Vagina (tissue), 2 donors: ENCODE measurements at places on chromosomes 16 and 17.
A peak's percentile ranks its signal among the peaks of the same experiment; 100 is the strongest.

DNA sequence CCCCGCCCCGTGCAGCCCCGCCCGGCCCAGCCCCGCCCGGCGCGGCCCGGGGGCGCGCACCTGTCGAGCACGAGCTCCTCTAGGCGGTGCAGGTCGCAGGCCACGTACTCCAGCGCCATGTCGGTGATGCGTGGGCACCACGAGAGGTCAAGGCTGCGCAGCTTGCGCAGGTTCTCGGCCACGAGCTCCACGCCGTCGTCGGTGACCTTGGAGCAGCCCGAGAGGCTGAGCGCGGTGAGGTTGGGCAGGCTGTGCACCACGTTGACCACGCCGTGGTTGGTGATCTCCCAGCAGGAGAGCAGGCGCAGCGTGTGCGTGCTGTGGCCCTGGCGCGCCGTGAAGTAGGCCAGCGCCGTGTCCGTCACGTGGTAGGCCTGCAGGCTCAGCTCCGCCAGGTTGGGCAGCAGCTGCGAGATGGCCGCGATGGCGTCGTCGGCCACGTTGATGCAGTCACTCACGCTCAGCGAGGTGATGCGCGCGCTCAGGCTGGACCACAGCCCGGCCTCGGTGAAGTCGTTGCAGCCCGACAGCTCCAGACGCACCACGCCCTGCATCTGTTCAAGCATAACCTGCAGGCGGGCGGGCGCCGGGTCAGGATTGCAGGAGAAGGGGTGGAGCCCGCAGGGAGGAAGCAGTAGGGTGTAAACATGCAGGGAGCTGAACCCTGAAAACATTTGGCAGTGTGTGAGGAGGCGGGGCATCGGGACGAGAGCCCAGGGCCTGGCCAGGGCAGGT lies 5.3 kb upstream of the WDR24 start:
- H3K4me3 ChIP-seq: peak overlapping the region; percentile 38
- H3K4me1 ChIP-seq: peaks cover 41% of the 10 kb centered on the region
- DNase-seq: no peak
- H3K36me3 ChIP-seq: no peaks in the 10 kb centered on the region
- H3K27ac ChIP-seq: no peak overlapping the region

- no peak overlapping the region for H3K27ac ChIP-seq
- H3K36me3 ChIP-seq: no peaks in the 10 kb centered on the region
- peak overlapping the region; percentile 39 for H3K4me3 ChIP-seq
- no peak for DNase-seq
- H3K4me1 ChIP-seq: peaks cover 64% of the 10 kb centered on the region
These were observed 56.5 kb upstream of the CIBAR2 start for GRCh38 chr16:85168732-85169256.

DNA sequence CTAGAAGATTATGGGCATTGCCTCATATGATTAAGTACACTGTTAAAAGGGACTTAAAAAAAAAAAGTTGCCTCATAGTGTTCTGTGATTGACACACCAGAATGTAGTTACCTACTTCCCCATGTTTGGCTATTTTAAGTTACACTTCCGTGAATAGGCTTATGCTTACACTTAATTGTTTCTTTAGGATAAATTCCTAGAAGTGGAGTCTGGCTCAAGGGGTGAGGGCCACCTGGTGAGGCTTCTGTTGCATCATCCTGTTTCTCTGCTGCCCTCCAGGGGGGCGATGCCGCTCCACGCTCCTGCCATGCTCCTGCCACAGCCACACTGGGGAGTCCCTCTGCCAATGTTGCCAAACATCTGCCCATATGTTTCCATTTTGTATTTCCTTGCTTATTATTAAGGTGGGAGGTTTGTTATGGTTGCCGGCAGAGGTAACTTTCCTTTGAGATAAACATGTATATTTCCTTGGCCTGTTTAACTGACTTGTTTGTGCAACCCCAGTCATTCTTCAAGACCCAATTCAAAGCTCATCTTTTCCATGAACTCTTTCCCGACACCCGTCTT lies 73.1 kb downstream of the KSR1 start:
- no peak for DNase-seq
- H3K27me3 ChIP-seq: no peaks in the 10 kb centered on the region
- H3K36me3 ChIP-seq: no peaks in the 10 kb centered on the region

DNA sequence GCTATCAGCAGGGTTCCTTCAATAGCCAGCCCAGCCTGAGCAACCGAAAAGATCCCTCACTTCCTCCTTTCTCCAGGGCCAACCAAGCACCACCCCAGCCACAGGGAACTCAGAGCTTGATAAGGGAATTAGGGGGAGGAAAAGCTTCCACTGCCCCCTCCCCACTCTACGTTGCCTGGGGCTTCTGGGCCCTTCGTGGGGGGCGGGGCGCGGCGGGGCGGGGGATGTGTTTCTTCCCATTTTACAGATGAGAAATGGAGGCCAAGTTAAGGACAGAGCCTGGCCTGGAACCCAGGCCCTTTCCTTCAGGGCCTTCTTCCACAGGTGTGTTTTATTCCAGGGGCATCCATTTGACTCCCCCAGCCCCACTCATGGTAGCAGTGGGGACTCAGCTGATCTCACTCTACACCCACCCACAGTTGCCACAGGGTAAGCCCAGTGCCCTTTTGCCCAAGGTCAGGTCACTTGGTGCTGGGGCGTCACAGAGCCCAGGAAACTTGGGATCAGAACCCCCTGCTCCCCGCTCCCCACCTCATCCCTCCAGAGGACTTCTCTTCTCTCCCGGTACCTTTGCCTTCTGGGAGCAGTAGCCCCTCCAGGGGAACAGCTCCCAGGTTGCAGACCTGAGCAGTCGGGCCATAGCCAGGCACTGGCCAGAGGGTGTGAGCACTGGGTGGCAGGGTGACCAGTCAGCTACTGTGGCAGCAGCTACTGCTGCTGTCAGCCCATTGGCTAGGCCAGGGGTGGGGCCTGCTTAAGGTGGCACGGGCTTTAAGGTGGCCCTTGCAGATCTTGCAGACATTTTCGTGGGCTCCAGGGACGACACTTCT lies at the start of gene LDHD:
Gene LDHD (minus strand): TSS at position 700 of the 830 bp plus-strand sequence. CDS start 60 bp downstream, at position 640.
- no peaks in the 10 kb centered on the region for H3K36me3 ChIP-seq
- H3K27me3 ChIP-seq: no peaks in the 10 kb centered on the region
- peaks cover 25% of the 10 kb centered on the region for H3K4me1 ChIP-seq
- no peak for DNase-seq
- peak within 1 kb of the TSS; percentile 43 for H3K27ac ChIP-seq
- peak within 1 kb of the TSS; percentile 48 for H3K4me3 ChIP-seq

DNA sequence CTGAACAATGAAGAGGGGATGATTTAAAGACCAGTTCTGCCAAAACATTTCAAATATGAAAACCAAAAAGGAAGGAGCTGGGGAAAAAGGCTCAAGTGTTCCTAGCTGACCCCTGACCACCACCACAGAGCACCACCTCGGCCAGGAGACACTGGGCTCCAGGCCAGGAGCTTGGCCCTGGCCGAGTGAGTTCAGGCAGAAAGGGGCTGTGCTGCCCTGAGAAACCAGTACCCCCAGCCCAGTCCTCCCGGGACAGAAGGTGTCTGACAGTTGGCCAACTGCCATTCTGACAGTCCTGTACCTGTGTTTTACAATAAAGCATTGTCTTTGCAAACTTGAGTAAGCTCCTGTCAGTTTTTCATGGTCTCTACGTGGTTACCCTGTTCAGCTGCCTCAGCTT lies 98.2 kb downstream of the VPS53 start:
- no peaks in the 10 kb centered on the region for H3K36me3 ChIP-seq
- no peaks in the 10 kb centered on the region for H3K27me3 ChIP-seq
- DNase-seq: no peak
- no peak overlapping the region for H3K4me3 ChIP-seq

DNA sequence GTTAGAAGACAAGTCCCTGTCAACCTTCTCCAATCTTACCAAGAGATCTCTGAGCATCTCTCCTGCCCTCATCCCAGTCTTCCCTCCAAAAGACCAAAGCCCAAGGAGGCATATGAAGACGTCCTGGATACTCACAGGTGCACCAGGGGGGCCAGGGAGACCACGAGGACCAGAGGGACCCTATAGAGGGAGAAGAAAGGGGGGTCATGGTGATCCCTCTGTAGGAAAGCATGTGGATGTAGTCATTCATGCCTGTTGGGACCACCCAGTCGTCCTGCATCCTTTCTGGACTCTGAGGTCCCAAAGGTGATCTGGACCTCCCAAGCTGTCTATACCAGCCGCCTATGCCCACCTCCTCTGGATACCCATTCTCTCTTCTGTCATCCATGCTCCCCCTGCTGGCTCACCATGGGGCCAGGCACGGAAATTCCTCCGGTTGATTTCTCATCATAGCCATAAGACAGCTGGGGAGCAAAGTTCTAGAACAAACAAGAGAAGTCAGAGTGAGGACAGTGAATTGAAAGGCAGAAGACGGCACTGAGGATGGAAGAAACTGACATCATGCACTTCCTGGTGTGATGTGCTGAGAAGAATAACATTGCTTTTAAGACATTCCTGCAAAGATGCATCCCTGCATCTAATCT lies 3.3 kb downstream of the COL1A1 start:
- H3K4me1 ChIP-seq: peaks cover 81% of the 10 kb centered on the region
- peaks cover 4% of the 10 kb centered on the region for H3K36me3 ChIP-seq
- no peak for DNase-seq
- H3K27ac ChIP-seq: peak overlapping the region; percentile 97

DNA sequence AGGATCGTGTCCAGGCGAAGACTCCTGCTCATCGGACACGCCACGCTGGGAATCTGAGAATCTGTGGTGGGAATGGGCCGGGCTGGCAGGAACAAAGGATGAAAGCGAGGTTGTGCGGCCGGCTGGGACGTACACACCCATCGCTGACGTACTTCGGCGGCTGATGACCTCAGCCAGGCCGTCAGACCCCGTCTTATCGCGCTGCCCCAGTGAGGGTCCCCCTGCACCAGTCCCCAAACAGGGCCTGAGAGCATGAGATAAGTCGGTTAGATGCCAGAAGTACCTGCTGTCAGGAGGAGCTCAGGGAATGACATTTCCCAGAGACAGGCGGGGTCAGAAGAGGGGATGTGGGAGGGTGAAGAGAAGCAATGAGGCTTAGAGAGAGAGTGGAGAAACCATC lies 16.0 kb upstream of the SP6 start:
- DNase-seq: no peak
- H3K27ac ChIP-seq: no peak overlapping the region
- no peaks in the 10 kb centered on the region for H3K36me3 ChIP-seq
- H3K4me3 ChIP-seq: no peak overlapping the region
- peaks cover 5% of the 10 kb centered on the region for H3K4me1 ChIP-seq

GRCh38 chr17:2259769-2260536 lies 43.6 kb downstream of the SMG6 start:
- no peak for DNase-seq
- no peak overlapping the region for H3K4me3 ChIP-seq
- peaks cover 36% of the 10 kb centered on the region for H3K4me1 ChIP-seq
- no peaks in the 10 kb centered on the region for H3K27me3 ChIP-seq
- H3K36me3 ChIP-seq: no peaks in the 10 kb centered on the region

DNA sequence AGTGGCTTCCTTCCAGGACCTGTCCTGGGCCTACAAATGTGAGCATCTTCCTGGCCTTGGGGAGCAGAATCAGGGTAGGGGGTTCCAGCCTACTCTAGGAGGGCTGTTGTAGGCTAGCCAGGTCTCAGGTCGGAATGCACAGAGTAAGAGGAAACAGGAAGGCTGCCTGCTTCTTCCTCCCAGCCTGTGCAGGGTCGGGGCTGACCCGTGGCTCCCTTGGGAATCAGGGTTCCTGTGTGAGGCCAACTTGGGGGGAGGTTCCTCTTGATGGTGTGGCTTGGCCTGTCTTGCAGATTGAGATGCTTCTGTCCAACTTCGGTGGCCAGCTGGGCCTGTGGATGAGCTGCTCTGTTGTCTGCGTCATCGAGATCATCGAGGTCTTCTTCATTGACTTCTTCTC lies 32.3 kb downstream of the SCNN1G start:
- no peak overlapping the region for H3K27ac ChIP-seq
- H3K36me3 ChIP-seq: no peaks in the 10 kb centered on the region
- H3K4me3 ChIP-seq: no peak overlapping the region
- DNase-seq: no peak
- no peaks in the 10 kb centered on the region for H3K27me3 ChIP-seq

- no peaks in the 10 kb centered on the region for H3K4me1 ChIP-seq
- H3K27ac ChIP-seq: no peak overlapping the region
- H3K27me3 ChIP-seq: no peaks in the 10 kb centered on the region
- DNase-seq: no peak
- H3K4me3 ChIP-seq: no peak overlapping the region
- no peaks in the 10 kb centered on the region for H3K36me3 ChIP-seq
These were observed 463.2 kb downstream of the WWOX start for GRCh38 chr16:78562650-78563049.

- H3K36me3 ChIP-seq: no peaks in the 10 kb centered on the region
- no peak overlapping the region for H3K4me3 ChIP-seq
- H3K4me1 ChIP-seq: no peaks in the 10 kb centered on the region
- no peak overlapping the region for H3K27ac ChIP-seq
- no peaks in the 10 kb centered on the region for H3K27me3 ChIP-seq
These were observed 19.0 kb upstream of the SMG1 start for GRCh38 chr16:18945233-18945632.

- H3K27ac ChIP-seq: no peak overlapping the region
- no peak for DNase-seq
- H3K36me3 ChIP-seq: no peaks in the 10 kb centered on the region
- peaks cover 6% of the 10 kb centered on the region for H3K4me1 ChIP-seq
- H3K27me3 ChIP-seq: no peaks in the 10 kb centered on the region
These were observed 78.1 kb upstream of the ZFHX3 start for GRCh38 chr16:73125850-73126524.

DNA sequence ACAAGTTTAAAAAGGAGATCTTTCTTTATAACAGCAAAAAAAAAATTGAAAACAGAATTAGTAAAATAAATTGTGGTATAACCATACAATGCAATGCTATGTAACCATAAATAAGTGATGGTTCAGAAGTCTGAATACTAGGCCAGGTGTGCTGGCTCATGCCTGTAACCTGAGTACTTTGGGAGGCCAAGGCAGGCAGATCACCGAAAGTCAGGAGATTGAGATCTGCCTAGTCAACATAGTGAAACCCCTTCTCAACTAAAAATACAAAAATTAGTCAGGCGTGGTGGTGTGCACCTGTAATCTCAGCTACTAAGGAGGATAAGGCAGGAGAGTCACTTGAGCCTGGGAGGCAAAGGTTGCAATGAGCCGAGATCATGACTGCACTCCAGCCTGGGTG lies 34.6 kb downstream of the CCT6B start:
- DNase-seq: no peak
- H3K27me3 ChIP-seq: no peaks in the 10 kb centered on the region
- no peaks in the 10 kb centered on the region for H3K36me3 ChIP-seq
- no peak overlapping the region for H3K4me3 ChIP-seq
- no peaks in the 10 kb centered on the region for H3K4me1 ChIP-seq
- H3K27ac ChIP-seq: no peak overlapping the region

DNA sequence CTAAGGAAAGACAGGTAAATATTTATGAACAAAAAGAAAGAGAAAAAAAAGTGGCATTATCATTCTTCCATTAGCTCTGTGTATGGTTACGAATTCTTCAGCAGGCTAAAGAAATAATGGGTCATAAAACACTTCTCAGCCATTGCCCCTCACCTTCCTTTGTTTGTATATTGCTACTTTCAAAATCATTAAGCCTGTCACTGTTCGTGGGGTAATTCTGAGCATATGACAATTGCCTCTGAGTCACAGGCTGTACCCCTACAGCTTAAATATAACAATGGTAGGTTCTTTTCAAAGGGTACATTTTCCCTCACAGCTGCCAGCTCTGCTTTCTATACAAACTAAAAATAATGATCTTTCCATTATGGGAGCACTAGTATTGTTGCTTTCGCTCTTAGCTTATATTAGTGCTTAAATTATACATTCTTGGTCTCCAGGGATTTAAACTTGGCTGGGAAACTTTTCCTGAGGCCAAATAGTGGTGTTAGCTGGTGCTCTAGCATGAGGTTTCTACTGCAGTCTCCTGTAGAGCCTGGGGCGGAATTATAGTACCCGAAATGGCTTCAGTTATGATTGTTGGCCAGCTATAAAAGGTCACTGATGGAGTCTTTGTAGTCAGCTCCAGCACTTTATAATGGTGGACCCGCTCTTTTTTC lies 74.7 kb upstream of the CDH11 start:
- H3K4me1 ChIP-seq: no peaks in the 10 kb centered on the region
- H3K36me3 ChIP-seq: no peaks in the 10 kb centered on the region
- H3K27ac ChIP-seq: no peak overlapping the region
- H3K27me3 ChIP-seq: no peaks in the 10 kb centered on the region
